ENCODE measurements at places on chromosomes 2 and 18. TPM values are rescaled to one million over a fixed set of nuclear protein-coding genes. Genes with fewer than 3 reads are reported as not detected.

The CCBE1 gene
- 10.6 TPM for total RNA-seq

The REG3G gene
- total RNA-seq = not detected

The DDX1 gene
- 126 TPM for total RNA-seq

The GPR55 gene
- not detected for total RNA-seq

The NRP2 gene
- 130 TPM for total RNA-seq

The POTEC gene
- total RNA-seq = not detected

The PSD4 gene
- 12.1 TPM for total RNA-seq

The SLC23A3 gene
- total RNA-seq = 0.49 TPM

The TMEM185B gene
- 41.1 TPM for total RNA-seq

The ANKRD30BL gene
- total RNA-seq = not detected

The CTNNA2 gene
- total RNA-seq = 0.89 TPM

The TBC1D8 gene
- total RNA-seq = 50.6 TPM

The TOGARAM2 gene
- 0.17 TPM for total RNA-seq

The OXER1 gene
- not detected for total RNA-seq

The PJVK gene
- total RNA-seq = 0.70 TPM

The LYPD6B gene
- total RNA-seq = not detected

The TMEM17 gene
- total RNA-seq = 5.4 TPM

The TUBA4A gene
- total RNA-seq = 385 TPM

The DCC gene
- total RNA-seq = not detected
